ENCODE measurements at places on chromosomes 7 and 10. TPM values are rescaled to one million over a fixed set of nuclear protein-coding genes. Genes with fewer than 3 reads are reported as not detected.

Gene GPR26
- not detected for total RNA-seq

Gene TBC1D12
- 0.58 TPM for total RNA-seq

DNA sequence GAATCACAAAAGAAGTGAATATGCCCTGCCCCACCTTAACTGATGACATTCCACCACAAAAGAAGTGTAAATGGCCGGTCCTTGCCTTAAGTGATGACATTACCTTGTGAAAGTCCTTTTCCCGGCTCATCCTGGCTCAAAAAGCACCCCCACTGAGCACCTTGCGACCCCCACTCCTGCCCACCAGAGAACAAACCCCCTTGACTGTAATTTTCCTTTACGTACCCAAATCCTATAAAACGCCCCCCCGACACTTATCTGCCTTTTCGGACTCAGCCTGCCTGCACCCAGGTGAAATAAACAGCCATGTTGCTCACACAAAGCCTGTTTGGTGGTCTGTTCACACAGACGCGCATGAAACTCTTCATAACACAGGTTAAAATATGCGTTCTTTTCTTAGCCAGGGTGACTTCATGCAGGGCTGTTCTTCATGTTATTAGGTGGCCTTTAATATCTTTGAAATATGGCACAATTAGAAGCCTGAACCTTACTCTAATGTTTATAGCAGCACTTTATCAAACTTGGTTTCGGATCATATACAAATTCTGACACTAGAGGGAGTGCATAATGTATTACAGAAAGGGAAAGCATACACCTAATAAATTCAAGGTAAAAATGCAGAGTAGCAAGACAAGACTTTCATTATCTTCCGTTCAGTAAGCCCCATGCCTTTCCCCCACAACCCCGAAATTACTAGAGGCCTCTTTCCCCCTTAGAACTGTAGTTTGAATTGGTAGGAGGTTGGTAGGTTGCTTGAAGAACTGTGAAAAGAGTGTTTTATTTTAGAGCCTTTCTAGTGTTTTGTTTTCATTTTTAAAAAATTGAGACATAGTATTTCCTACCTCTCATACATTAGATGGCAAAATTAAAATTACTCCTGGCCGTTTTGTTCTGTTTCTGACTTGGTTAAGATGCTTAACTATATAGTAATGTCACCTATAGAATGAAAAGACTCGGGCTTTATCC is 117.9 kb downstream of the NPY start:
- DNase-seq = no peak

DNA sequence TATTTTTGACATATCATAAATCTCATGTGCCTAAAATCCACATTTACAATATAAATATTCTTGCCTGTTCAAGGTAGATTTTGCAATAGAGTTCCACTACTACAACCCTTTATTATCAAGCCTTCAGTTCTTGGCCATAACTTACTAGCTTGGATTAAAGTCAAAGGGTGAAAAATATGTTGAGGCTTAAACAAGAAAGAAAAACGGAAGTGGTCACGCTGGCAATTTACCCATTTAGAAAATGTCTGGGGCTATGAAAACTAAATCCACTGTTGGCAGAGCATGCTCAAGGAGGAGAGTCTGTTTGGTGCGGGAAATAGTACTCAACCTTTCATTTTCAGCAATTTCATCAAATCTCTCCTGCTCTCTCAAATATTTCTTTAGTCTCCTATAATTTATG is 209.8 kb upstream of the RHOBTB1 start:
- no peak for DNase-seq

DNA sequence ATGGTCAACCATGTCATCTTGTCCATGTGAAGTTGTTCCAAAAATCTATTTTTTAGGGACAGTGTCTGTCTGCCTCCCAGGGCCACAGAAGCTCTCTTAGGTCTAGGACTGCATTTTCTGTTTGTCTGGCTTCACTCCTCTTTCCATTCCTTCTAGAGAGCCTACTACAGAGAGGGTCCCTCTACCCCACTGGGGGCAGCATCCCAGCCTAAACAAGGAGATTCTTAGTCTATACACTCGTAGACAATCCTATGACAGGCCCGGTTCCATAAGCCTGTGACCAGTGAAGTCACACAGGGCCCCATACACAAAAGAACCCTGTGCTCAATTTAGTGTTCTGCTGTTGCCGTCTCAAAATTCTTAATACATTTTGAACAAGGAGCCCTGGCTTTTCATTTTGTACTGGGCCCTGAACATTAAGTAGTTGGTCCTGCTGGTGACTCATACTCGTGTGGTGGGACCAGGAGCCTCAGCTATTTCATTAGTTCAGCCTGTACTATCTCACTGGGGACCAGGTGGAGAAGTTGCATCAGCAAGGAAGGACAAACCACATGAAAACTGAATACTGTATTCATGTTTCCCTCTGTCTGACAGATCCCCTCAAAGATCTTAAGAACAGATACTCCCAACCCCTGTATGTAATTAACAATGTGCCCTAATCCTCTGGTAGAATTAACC is 23.5 kb upstream of the FAM180A start:
- no peak for DNase-seq

DNA sequence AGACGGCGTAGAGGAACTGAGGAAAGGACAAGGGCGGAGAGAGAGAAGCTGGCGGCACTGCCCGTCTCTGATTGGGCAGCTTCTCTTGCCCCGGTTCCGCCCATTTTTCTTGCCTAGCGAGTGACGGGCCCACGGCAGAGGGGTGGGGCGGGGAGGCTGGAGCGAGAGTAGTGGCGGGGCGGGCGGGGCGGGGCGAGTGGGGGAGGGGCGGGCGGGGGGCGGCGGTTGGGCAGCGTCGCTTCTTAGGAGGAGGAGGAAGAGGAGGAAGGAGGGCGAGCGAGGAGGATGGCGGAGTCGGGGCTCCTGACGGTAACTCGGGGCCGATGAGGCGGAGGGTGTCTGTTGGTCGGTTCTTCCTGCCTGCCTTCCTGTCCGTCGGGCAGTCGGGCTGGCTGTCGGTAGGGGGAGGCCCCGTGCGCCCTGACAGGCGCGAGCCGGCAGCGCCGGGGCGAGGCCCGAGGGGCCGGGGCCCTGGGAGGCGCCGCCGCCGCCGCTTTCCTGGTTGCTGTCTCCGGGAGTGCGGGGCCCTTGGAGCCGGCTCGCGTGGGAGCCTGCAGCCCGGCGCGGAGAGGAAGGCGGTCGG is at the start of gene SHOC2:
Gene SHOC2 (plus strand): TSS at position 256 of the 583 bp plus-strand sequence. CDS start 44,755 bp downstream, outside the sequence.
- DNase-seq = peak; percentile 99

- no peak for DNase-seq
These were observed 160.7 kb upstream of the ZNF32 start for GRCh38 chr10:43809211-43809930.
